ENCODE measurements at places on chromosomes 4 and X.

DNA sequence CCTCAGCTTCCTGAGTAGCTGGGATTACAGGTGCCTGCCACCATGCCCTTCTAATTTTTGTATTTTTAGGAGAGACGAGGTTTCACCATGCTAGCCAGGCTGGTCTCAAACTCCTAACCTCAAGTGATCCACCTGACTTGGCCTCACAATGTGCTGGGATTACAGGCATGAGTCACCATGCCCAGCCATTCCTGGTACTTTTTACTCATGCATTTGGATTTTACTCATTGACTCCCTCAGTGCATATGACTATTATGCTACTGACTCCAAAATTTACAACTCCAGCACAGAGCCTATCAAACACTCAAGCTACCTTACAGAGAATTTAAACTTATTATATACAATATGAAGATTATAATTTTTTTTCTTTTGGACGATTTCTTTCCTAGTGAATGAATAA is 199.9 kb downstream of the CXXC4 start:
- no peaks in the 10 kb centered on the region for H3K4me1 ChIP-seq
- H3K27me3 ChIP-seq, result no peaks in the 10 kb centered on the region
- no peak overlapping the region for H3K4me3 ChIP-seq
- no peaks in the 10 kb centered on the region for H3K36me3 ChIP-seq
- DNase-seq, result no peak

DNA sequence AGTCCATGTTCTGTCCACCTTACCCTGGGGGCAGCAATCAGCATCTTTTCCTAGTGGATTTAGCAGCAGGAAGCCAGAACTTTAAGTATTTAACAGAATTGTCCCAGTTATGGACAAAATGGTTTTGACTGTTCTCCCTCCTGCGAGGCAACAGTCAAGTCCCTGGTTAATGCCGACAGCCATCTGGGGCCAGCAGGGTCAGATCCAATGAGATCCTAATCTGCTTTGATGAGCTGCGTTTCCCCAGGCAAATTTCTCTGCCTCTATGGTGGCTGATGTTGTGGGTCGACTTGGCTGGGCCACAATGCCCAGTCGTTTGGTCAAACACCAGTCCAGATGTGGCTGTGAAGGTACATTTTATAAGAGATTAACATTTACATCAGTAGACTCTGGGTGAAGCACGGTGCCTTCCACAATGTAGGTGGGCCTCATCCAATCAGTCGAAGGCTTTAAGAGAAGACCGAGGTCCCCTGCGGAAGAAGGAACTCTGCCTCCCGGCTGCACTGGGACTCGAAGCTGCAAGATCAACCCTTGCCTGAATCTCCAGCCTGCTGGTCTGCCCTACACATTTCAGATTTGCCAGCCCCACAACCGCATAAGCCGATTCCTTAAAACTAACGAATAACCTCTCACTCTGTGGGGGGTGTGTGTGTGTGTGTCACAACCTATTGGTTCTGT is 89.0 kb upstream of the C4orf50 start:
- H3K4me1 ChIP-seq, result no peaks in the 10 kb centered on the region
- no peak for DNase-seq
- H3K27ac ChIP-seq, result no peak overlapping the region
- no peaks in the 10 kb centered on the region for H3K36me3 ChIP-seq

DNA sequence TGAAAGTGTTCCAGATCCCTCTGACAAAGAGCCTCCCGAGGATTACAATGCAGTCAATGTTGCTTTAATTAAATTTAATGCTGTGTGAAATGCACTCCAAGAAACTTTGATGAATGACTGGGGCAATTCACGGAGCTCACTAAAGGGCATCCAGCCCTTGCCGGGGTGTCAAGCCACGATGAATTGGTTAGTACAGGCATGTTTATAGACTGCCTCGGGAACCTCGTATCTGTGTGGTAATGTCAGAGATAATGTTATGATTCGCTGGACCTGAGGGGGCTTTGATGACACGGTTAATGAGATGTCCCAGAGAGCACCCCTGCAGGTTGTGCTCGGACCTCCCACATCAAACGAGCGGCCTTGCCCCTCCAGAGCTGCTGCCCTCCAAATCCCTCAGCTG is 428.8 kb downstream of the NKX6-1 start:
- no peaks in the 10 kb centered on the region for H3K4me1 ChIP-seq
- no peak overlapping the region for H3K27ac ChIP-seq
- H3K27me3 ChIP-seq, result no peaks in the 10 kb centered on the region

GRCh38 chr4:137375111-137375850 is 157.0 kb downstream of the PCDH18 start:
- no peak for DNase-seq
- H3K4me1 ChIP-seq, result peaks cover 3% of the 10 kb centered on the region
- no peaks in the 10 kb centered on the region for H3K27me3 ChIP-seq
- peak overlapping the region; percentile 20 for H3K4me3 ChIP-seq

DNA sequence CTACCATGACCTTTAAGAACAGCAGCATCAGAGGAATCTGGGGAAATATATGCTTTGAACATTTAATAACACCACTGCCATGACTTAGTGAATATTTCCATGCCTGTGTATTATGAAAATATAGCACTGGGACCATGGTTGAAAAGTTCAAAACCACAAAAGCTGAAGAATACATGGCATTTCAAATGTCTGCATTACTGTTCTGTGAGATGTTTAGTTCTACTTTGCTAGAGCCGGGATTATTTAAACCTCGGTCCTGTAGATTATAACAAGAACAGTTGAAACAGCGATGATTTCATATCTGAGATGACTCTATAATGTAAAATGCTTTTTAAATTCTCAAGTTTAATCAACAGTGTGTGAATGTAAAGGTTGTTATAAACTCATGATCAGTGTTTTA is 126.7 kb upstream of the AGA start:
- no peak overlapping the region for H3K4me3 ChIP-seq
- H3K36me3 ChIP-seq, result no peaks in the 10 kb centered on the region
- H3K27ac ChIP-seq, result no peak overlapping the region
- no peaks in the 10 kb centered on the region for H3K4me1 ChIP-seq
- no peaks in the 10 kb centered on the region for H3K27me3 ChIP-seq

DNA sequence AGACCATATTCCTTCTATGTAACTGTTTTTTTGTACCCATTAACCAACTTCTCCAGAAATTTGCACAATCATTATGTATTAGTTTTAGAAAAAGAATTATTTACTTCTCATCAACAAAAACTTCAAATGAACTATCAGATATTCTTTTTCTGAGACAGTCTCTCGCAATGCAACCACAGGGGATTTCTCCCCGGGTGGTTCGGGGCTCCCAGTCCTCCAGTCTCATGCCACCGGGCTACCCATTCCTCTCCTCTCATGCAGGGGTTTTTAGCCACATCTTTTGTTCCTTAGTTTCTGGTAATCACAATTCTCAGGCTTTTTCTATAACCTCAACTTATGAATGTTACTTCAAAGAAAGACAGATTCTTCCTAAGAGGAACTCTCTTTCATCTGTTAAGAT is 46.6 kb upstream of the CLNK start:
- no peak for DNase-seq
- no peaks in the 10 kb centered on the region for H3K36me3 ChIP-seq
- no peak overlapping the region for H3K4me3 ChIP-seq
- no peaks in the 10 kb centered on the region for H3K4me1 ChIP-seq
- H3K27ac ChIP-seq, result no peak overlapping the region

Data from aorta (tissue), 5 donors.